Iris pigment epithelial cell (primary cell): ENCODE measurements at places on chromosomes 4 and X.

- DNase-seq, result peak; percentile 96
Observed at GRCh38 chr4:106287353-106287969, 28.5 kb downstream of the TBCK start.

- peak; percentile 72 for DNase-seq
Observed at GRCh38 chr4:124199755-124200154, 512.8 kb downstream of the ANKRD50 start.

DNA sequence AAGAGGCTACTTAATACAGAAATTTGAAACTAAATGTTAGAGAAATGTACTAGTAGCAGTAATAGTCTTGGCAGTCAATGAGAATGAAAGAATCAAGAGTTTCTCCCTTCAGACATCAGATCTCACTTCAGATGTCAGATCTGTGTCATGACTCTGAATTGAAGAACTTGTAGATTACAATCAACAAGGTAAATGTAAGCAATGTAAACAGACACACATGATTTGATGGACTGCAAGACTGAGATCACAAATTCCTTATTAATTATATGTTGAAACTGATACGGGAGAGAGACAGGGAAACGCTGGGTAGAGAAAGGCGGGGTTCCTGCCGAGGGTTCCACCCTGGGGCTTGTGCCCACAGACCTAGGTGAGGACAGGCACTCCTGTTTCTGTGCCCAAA, 65.5 kb upstream of the HHIP start:
- no peak for DNase-seq

- DNase-seq, result peak; percentile 90
Observed at GRCh38 chr4:174681723-174682300, 147.2 kb downstream of the GLRA3 start.

- no peak for DNase-seq
Observed at GRCh38 chr4:138724530-138724929, 291.1 kb upstream of the NOCT start.

- no peak for DNase-seq
Observed at GRCh38 chrX:5852941-5853340, 375.7 kb downstream of the NLGN4X start.

- no peak for DNase-seq
Observed at GRCh38 chr4:6378493-6379445, 93.6 kb downstream of the PPP2R2C start.

DNA sequence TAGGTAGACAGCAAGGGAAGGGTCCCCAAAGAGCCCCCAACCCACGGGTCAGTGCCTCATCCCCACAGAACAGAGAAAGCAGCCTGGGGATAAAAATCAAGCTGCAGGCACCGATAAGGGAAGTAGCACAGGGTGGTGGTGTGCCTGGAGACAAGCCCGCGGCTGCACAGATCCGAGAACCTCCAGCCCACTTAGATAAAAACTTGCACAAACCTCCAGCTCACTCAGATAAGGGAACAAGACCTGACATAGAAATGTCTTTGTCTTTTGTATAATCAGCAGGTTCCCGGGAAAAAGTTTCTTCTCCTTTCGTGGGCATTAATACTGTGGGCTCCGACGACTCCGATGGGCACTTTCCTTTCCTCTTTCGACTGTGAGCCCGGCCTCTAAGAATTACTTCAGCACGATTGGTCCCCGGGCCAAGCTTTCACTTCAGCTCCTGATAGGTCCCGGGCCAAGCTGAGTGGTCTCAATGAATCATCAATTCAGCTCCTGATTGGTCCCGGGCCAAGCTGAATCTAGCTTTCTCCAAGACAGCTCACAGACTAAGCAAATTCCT, 32.4 kb downstream of the PRDX4 start:
- no peak for DNase-seq

- DNase-seq, result no peak
Observed at GRCh38 chr4:156261230-156261629, 307.6 kb upstream of the CTSO start.

DNA sequence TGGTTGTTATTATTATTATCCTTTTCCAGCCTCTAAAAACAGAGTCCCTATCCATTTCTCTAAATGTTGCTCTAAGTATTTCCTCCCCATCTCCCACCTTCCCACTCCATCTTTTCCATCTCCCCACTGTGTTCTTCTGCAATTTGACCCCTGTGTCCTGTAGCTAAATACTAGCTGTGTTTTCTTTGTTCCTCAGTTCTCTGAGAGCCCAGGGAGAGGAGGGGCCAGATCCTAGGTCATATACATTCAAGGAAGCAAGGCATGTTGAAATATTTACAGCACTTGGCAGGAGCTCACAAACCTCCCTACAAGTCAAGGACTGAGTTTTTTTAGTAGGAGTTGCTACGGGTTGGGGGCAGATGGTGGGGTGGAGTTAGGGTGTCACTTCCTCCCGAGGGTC, 10.5 kb downstream of the SLC16A2 start:
- DNase-seq, result no peak

DNA sequence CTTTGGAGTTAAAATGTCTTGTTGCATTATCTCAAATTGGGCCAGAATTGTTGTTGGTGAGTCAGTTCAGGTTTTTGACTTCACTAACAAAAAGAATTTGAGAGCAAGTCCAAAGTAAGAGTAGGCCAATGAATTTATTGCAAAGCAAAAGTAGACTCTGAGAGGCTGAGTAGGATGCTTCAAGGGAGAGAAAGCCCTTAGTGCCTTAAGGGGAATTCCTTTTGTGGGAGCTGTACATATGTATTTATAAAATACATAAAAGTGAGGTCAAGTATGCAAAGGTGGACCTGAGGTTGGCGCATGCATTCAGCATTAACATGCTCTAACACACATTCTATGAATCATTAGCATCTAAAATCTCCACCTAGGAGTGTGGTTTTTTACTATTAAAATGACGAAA, 565.4 kb downstream of the GRXCR1 start:
- peak; percentile 31 for DNase-seq

- DNase-seq, result no peak
Observed at GRCh38 chrX:65971151-65971550, 68.7 kb downstream of the VSIG4 start.

- DNase-seq, result no peak
Observed at GRCh38 chr4:5828005-5828391, 64.9 kb downstream of the CRMP1 start.

DNA sequence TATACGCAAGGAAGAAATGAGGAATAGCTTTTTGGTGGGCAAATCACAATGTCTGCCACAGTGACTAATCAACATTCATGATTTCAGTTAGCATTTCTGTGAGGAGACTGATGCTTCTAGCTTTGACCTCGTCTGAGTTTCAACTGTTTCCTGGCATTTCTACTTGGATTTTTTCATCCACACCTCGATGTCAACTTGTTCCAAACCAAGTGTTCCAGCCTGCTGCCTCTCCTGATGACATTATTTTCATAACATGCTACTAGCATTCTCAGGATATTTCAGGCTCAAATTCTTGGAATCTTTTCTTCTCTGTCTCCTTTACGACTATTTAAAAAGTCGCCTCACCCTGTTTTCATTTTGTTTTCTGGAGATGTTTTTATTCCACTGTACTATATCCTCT, 90.3 kb upstream of the TEX13D start:
- no peak for DNase-seq

DNA sequence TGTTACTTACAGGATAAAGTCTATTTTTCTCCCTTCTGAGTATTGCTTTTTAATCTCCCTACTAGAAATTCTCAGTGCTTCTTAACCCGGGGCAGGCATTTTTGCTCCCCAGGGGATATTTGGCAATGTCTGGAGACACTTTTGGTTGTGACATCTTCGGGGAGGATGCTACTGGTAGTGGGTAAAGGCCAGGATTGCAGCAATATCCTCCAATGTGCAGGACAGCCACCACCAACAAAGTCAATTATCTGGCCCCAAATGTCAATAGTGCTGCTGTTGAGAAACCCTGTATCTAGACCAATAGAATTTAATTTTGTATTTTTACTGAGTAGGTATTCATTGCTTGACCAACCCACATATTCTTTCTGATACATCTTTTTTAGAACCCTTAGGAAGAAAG, 669.5 kb upstream of the MAGEB2 start:
- DNase-seq, result no peak

DNA sequence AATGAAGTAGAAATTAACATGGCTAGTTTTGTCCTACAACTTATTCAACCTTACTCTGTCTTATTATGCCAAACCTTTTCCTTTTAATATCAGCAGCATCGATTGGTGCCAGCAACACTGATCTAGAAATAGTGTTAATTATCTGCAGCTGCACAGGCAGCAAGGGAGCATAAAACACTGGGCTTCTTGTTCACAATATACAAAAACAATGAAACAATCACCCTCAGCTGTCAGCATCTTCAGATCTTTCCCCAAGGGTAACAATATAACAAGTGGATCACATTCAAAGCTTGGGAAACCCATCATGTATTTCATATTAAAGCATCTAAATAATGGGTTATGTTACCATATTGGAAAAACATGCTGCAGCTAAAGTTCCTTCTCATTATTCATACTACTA, 238.1 kb downstream of the SPOCK3 start:
- no peak for DNase-seq

- DNase-seq, result no peak
Observed at GRCh38 chr4:100510551-100510950, 7.3 kb downstream of the EMCN start.

- DNase-seq, result no peak
Observed at GRCh38 chr4:532588-533317, 33.7 kb downstream of the PIGG start.

DNA sequence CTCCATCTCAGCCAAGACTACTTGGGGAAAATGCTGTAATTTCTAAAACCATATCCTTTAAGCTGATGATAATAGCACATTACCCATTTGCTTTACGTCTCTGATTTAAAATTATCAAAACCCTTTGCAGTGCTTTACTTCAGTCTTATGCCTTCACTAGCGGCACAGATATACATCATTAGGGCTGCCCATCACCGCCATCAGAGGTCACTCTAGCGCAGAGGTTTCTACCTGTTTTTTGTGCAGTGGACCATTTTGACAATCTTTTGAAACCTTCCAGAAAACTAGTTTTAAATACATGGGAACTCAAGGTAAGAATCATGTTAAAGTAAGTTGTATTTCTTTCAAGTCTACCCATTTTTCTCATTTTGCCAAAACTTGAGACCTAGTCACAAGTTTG, 592.5 kb downstream of the PPARGC1A start:
- DNase-seq, result no peak

GRCh38 chrX:31038575-31039326, 33.1 kb downstream of the FTHL17 start:
- DNase-seq, result peak; percentile 36

- no peak for DNase-seq
Observed at GRCh38 chr4:69649629-69650028, 3.4 kb downstream of the UGT2A1 start.

DNA sequence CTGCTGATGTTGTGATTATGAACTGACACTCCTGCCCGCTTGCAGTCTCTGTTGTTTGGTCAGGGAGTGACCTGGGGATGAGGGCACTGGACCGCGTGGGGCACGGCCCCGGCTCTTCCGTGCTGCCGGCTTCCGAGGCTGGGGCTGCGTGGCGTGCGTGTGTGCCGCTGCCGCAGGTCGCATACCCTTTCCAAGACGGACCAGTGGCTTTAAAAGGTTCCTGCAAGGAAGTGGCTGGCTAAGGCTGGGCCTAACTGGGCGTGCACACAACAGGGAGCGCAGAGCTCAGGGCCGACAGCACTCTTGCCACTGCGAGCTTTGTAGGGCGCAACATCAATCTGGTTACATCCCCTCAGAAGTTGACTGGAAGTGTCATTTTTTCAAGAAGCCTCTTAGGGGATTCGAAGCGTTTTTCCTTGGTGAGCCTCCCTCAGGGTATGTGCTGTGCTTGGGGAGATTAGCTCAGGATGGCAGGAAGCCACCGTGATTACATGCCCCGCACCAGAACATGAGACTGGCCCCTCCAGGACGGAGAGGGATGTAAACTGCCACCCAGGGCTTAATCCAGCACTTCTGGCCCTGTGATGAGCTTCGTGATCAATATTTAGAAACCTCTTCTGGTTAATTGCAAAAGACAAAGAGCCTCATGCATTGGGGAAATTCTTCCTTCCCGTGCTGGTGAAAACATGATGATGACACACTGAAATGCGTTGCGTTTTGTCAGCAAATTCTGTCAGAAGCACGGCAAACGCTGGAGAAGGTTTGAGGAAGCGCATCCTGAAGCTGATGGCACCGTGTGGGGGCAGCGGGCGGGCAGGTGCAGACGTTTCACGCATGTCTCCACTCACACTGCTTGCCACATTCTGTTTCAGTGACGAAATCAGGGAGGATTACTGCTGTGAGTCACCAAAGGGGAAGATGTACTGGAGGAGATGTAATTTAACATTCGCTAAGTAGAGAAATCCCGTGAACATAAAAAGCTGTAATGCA, 11.1 kb downstream of the MAEA start:
- peak; percentile 95 for DNase-seq

- no peak for DNase-seq
Observed at GRCh38 chrX:11580789-11581188, 84.9 kb downstream of the ARHGAP6 start.

DNA sequence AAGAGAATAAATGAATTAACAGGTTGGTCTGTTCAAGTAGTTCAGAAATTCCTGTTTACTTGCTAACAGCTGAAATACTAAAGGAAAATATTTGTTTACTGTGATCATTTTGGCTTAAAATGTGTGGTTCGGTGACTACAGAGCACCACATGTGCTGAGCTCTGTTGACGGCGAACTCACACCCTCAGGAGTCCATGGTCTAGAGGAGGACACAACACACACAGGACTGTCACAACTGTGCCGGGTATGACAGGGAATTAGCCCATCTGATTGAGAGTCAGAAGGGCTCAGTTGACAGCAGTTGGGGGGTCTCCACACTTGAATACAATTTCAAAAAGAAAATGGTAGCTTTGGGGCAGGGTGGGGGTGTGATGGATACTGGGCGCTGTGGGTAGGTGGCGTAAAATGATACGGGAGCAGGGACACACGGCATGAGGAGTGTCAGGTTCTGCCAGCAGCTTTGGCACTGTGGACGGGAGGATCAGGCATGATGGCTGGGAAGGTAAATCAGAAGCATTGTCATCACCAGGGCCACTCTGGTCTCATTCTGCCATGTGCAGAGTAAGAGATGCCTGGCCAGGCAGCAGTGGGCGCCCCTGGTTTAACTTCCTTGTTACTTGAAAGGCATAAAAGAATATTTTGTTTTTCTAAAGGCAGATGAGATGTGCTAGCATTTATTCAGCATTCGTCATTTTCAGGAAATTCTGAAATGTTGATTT, 33.3 kb downstream of the CLDN22 start:
- DNase-seq, result no peak

DNA sequence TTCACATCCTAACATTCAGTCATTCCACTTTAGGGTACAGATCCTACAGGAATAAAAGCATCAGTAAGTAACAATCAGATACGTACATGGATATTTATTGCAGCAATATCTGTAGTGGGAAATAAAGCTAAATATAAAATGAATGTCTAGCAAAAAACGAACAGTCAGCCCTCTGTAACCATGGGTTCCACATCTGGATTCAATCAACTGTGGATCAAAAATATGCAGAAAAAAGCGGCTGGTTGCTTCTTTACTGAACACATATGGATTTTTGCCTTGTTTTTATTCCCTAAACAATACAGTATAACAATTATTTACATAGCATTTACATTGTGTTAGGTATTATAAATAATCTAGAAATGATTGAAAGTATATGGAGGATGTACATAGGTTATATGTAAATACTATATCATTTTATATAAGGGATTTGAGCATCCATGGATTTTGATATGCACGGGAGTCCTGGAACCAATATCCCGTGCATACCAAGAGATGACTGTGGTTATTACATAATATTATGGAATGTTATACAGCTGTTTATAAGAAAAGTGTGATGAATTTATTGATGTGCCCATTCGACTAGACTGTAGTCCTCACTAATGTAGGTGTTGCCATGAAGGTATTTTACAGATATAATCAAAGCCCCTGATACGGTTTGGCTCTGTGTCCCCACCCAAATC, 132.8 kb downstream of the ARHGEF9 start:
- no peak for DNase-seq
